Foreskin melanocyte (primary cell): ENCODE measurements at places on chromosomes 16 and 17.

- DNase-seq = no peak
Measured at GRCh38 chr16:56109205-56109604, 82.1 kb upstream of the GNAO1 start.

DNA sequence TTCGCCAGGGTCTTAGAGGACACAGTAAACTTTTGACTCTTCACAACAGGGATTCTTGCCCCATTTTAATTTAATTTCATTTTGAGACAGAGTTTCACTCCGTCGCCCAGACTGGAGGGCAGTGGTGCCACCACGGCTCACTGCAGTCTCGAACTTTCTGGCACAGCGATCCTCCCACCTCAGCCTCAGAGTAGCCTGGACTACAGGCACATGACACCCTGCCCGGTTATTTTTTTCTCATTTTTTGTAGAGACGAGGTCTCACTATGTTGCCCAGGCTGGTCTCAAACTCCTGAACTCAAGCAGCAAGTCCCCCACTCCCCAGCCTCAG is 329 bp upstream of the NLE1 start:
- DNase-seq = no peak

GRCh38 chr17:20983359-20983637 is 59.5 kb downstream of the USP22 start:
- DNase-seq = no peak

DNA sequence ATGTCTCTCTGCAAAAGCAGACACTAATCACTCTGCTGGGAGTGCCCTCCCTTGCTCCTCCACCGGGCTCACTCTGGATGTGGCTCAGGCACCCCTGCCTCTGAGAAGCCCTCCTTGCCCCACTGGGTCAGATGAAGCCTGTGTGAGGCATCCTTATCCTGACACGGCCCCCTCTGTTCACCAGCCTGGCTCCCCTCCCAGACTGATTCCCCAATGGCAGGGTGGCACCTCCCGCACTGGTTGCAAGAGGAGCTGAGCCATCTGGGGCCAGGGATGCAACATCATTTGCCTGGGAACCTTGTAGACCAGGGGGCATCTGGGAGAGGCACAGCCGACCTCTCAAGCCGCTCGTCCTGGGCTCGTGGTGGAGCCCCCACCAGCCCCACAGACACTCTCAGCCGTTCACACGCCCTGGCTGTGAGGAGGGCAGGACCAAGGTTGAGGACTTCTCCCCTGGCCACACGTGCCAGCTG is 6.7 kb downstream of the SMTNL2 start:
- DNase-seq = no peak

- peak; percentile 39 for DNase-seq
Measured at GRCh38 chr17:39527220-39527813, 66.0 kb downstream of the CDK12 start.

- DNase-seq = no peak
Measured at GRCh38 chr17:39659279-39660010, 5.7 kb upstream of the TCAP start.

DNA sequence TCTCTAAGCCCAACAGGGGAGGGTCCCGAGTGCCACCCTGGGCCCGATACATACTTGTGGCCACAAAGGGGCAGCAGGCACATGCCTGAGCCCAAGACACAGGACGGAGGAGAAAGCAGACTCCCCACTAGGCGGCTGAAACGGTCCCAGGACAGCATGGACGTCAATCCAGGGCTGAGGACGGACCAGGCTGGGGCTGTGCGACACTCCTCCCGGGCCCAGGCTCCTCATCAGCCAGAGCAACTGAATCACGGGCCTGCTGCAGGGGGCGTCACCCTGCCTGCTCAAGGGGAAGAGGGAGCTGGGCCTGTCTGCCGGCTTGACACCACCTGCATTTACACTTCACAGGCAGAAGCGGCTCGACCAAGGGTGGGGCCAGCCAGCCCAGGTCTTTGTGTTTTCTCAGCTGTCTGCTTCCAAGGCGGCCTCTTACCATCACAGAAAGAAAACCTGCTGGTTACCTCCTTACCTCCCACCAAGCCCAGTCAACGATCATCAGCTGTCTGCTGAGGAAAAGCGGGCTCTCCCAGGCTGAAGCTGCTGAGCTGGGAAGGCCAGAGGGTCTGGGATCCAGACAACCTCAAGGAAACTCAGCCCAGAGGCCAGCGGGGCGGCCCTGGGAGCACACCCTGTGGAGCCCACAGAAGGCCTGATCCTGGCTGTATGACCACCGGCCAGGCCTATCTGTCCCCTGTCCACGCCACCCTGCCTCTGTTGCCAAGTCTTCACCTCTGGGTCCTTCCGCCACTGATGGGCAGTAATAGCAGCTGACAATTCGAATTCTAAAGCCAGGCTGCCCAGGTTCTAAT is 26.4 kb downstream of the KIFC3 start:
- DNase-seq = no peak

GRCh38 chr17:57114085-57114673 is 29.1 kb downstream of the AKAP1 start:
- no peak for DNase-seq

DNA sequence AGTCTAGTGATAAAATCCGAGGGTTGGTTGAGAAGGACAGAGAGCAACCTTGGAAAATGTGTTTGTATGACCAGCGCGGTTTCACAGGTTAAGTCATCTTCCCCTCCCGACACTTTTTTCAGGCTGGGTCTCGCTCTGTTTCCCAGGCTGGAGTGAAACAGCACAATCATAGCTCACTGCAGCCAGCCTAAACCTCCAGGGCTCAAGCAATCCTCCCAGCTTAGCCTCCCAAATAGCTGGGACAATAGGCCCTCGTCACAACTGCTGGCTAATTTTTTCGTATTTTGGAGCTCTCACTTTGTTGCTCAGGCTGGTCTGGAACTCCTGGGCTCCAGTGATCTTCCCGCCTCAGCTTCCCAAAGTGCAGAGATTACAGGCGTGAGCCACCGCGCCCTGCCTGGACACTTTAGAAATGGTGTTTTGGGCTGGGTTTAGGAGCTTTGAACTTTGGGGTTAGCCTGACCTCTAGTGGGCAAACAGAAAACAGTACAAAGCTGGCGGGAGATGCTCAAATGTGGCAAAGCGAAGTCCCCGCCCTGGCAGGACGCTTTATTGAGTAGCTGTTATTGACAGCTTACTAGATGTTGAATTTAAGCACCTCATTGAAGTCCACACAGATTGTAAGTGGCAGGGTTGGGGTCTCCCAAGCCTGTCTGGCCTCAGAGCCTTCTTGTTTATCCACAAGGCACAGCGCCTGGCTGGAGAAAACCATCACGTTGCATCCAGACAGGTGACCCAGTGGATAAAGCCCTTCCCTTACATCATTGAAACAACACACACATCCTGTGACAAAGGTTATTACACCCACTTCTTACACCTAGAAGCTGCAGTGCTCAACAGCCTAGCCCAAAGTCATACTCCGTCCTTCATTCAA is 34.7 kb upstream of the RBBP6 start:
- DNase-seq = peak; percentile 58

- no peak for DNase-seq
Measured at GRCh38 chr17:44492706-44493272, 10.4 kb downstream of the GPATCH8 start.

DNA sequence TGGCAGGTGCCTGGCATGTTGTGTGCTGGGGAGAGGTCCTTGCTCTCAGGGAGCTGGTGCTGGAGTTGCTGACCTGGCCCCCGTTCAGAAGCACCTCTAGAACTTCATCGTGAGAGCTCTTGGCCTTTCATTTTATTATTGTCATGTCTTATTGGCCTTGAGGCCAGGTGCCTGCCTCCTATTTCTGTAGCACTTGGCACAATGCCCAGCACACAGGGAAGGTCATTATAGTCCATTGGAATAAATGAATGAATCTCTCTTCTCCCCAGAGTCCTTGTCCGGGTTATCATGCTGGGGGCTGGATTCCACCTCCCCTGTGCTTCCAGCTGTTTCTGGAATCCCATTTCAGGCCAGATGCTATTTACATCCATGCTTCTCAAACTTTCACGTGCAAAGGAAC is 169.2 kb downstream of the HAPSTR1 start:
- DNase-seq = no peak

DNA sequence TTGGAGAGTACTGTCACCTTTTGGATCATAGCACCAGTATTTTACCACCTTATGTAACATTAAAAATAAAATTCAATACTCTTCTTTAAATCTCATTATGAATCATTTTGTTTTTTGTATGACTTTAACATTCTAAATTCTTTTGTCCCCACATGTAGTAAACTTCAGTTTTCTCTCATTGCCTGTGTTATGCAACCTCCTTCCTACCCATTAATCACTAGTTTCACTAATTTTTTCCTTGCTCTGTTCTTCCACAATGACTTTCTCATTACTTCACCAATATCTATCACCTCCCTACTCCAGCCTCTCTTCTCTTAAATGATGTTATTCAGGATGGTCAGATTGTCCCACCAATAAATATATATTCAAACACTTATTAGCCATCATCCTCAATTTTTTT is 68.7 kb downstream of the TTC19 start:
- DNase-seq = no peak

DNA sequence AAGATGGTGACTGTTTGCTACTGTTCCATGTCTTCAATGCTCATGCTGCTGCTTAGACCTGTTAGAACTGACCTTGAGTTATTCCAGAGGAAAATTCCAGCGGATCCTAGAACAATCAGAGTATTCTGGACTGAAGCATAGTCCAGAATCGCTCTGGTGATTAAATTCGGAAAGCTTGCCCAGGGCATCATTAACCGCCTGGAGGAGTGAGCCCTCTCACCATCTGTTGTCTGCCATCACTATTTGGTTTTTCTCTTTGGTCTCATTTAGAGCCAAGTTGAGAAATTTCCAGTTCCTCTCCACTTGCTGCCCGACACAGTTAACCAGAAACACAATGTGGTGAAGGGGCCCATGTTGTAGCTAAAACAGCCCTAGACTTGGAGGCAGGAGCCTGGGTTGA is 104.1 kb downstream of the BMERB1 start:
- DNase-seq = no peak

DNA sequence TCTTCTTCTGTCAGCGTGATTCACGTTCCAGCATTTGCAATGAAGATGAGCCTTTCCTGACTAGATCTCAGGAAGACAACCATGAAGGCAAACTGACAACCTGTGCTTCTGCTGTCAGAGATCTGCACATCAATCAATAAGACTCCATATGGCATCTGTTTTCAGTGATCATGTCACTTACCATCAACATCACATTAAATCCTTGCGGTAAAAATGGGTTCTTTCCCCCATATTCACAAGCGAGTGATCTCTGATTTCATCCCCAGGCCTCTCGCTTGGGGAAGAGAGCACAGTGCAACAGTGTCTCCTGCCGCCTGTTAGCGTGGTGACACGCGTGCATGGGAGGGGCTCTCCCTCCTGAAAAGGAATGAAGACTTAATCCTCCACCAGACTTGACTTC is 11.1 kb downstream of the NACA2 start:
- DNase-seq = no peak

DNA sequence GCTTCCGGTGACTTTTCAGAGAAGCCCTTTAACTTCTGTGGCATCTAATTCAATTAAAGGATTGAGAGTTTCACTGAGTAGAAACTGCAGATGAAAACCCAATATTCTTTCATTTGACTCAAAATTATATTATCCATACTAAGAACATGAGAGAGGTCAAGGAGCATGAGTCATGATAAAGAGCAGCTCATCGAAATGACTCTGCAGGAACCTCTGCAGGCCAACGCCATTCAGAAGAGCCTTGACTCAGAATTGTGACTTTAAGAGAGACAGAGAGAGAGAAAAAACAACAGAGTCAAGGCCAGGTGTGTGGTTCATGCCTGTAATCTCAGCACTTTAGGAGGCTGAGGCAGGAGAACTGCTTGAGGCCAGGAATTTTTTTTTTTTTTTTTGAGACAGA is 417.2 kb upstream of the XYLT1 start:
- DNase-seq = no peak

GRCh38 chr17:70353408-70354092 is 184.2 kb downstream of the KCNJ2 start:
- DNase-seq = no peak
